Left forelimb (tissue), 1 donor: ENCODE measurements at places on chromosomes 1 and 21.

DNA sequence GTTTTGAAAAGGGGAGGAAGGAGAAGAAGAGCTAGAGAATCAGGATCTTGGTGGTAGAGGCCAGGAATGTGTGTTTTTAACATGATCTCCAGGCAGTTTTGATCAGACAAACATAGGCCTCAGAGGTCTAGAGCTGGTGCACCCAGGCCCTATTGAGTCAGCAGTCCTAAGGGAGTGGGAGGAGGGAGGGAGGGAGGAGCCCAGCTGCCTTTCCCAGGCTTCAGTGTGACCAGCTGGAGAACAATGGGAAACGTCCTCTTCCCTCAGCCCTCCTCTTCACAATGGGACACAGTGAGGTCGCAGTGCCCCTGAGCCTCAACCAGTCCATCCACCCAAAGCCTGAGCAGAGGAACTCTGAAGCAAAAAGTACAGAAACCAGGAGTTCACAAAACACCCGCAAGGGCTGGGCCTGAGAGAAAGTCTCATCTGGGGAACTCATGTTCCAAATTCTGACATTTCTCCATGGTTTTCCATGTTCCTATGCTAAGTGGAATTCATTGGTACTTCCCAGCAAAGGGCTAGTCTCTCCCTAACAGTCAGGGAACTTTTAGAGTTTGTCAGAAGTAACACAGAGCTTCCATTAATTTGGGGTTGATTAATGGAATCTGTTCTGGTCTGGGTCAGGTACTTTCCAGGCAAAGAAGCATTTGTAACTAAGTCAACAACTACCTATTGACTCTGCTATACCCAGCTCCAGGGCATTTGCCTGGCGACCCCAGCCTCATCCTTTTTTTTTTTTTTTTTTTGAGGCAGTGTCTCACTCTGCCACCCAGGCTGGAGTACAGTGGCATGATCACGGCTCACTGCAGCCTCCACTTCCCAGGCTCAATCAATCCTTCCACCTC, 37.5 kb downstream of the ELAPOR1 start:
- no peak for DNase-seq

GRCh38 chr1:100400404-100400803, 48.1 kb downstream of the CDC14A start:
- DNase-seq: no peak

DNA sequence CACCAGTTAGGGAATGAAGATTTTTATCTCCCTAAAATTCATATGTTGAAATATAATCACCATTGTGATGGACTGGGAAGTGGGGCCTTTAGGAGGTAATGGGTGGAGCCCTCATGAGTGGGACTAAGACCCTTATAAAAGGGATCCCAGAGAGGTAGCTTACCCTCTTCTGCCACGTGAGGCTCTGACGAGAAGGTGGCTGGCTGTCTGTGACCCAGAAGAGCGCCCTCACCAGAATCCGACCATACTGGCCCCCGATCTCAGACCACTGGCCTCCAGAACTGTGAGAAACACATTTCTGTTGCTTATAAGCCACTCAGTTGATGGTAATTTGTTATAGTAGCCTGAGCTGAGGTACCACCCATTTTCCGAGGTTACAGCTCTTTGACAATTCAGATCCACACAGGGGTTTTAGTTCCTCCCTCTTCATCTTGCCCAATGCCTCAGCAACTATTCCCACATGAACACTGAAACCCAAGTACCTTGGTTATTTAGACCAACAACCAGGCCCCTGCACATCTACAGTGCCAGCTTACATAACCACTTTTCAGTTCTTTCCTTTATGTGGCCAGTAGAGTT, 27.6 kb upstream of the HUNK start:
- no peak for DNase-seq

- DNase-seq: no peak
These were observed 21.6 kb upstream of the TRIM45 start for GRCh38 chr1:117143172-117143571.

GRCh38 chr1:153976819-153977249, 640 bp downstream of the JTB start:
- no peak for DNase-seq

- no peak for DNase-seq
These were observed 1.7 kb upstream of the EPS15 start for GRCh38 chr1:51520700-51521248.

GRCh38 chr1:3500265-3500835, 45.9 kb downstream of the ARHGEF16 start:
- DNase-seq: no peak

- no peak for DNase-seq
These were observed 26.5 kb downstream of the TSNAX start for GRCh38 chr1:231554969-231555368.

GRCh38 chr1:114010433-114011184, 31.3 kb downstream of the OLFML3 start:
- DNase-seq: no peak

- DNase-seq: no peak
These were observed 12.5 kb downstream of the BPNT1 start for GRCh38 chr1:220076861-220077762.
